ENCODE measurements at places on chromosomes 1 and 21.

- DNase-seq = no peak
These were observed 67.4 kb downstream of the DMRTB1 start for GRCh38 chr1:53526451-53527101.

DNA sequence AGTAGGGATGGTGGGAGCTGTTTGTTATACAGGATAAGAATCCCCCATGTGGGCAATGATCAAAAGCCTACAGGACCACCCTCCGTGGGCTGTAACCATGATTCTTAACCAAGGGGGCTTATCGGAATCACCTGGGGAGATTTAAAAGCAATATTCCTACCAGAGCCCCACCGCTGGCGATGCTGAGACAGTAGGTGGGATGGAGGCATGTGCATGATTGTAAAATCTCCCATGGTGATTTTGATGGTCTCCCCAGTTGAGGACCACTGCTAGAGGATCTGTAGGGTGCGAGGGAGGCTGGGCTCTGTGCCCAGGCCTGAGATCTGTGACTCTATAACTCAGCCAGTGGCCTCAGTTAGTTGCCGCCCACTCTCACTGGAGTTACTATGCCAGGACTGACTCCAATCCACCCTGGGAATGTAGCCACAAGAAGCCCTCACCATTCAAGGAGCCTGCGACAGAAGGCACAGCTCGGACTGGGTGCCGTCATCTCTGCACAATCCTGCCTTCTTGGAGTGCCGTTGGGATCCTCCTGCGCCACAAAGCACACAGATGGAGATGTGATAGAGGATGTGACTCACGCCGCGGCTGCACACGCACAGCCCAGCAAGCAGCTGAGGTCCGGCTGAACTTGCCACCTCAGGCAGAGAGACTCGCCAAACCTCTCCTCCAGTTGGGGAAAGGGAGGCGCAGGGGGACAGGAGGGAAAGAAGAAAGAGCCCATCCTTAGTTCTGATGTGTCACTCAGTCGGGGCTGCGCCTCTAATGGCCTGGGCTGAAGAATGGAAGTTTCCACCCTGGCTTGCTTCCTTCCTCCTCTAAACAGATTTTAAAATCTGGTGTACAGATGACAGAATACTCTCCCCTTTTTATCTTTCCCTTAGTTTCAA lies 26.5 kb downstream of the AKNAD1 start:
- no peak for DNase-seq

DNA sequence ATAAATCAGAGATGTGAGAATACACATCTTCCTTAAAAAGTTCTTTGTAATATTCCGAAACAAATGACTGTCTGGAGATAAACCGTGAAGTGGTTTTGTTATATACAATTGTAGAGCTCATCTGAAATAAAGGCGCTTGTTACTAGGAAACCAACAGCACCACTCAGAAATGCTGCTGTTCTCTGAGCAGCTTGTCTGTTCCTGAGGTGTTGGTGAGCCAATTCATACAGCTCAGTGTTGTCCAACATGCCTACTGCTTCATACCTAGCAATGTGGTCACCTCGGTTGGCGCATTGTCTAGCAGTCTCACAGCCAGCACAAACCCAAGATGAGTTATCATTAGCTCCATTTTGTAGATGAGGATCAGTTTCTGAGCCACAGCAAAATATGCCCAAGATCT lies 44.4 kb downstream of the GFI1 start:
- no peak for DNase-seq

GRCh38 chr1:15407580-15407979 lies 2.1 kb upstream of the EFHD2 start:
- DNase-seq = no peak

GRCh38 chr1:93471284-93471683 lies 23.4 kb downstream of the FNBP1L start:
- DNase-seq = no peak

GRCh38 chr1:44696101-44696500 lies 21.6 kb downstream of the ARMH1 start:
- no peak for DNase-seq

- DNase-seq = no peak
These were observed 7.7 kb downstream of the PDZK1IP1 start for GRCh38 chr1:47181955-47182675.

- DNase-seq = no peak
These were observed 499 bp upstream of the PLEKHG5 start for GRCh38 chr1:6491966-6492365.

DNA sequence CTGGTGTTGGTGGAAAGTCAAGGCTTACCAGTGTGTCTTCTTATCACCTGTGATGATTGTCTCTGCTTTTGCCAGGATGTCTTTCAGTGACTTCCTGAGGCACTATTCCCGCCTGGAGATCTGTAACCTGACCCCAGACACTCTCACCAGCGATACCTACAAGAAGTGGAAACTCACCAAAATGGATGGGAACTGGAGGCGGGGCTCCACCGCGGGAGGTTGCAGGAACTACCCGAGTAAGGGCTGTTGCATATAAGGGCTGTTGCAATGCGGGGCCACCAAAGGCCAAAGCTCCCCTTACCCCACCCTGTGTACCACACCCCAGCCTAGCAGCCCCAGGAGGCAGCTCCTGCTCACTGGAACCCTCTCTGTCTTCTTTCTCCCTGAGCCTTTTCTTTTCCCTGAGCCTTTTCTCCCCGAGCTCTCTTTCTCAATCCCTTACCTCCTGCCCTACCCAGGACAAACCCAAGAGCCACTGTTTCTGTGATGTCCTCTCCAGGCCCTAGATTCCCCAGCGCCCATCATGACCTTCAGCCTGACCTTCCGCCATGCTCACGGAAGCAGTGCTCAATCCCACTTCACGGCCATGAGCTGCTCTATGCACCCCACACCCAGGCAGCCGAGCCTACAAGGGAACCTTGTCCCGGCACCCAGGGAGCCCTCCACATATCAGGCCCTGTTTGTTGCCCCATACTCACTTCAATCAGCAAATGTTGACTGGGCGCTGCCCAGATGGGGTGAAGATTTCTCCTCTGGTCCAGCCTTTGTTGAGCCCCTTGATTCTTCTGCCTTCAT lies 40.6 kb downstream of the CAPN2 start:
- peak; percentile 28 for DNase-seq

DNA sequence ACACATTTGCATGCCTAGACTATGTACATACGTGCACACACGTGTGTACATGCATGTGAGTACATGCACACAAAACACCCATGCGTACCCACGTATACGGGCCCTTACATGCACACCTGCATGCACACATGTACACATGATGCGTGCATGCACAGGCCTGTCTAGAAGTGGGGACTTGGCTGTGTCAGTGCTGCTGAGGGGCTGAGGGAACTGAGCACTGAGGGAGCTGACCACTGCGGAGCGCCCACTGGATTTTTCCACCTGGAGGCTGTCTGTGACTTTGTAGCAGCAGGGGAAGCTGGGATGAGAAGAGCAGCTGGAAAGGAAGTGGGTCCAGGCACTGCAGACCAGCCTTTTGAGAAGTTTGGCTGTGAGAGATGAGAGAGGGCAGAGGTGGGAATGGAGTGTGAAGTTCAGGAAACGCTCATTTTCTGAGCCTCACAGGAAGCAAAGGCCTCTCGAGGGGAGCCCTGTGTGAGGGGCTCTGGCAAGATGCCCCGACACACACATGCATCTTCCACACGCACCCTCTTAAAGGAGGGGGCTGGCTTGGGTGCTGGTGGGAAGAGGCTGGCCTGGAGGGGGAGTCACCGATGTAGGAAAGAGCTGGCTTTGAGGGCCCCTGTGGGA lies 20.9 kb downstream of the PODN start:
- DNase-seq = no peak
